Left renal cortex interstitium (tissue), 4 donors: ENCODE measurements at places on chromosomes 13 and 19.

DNA sequence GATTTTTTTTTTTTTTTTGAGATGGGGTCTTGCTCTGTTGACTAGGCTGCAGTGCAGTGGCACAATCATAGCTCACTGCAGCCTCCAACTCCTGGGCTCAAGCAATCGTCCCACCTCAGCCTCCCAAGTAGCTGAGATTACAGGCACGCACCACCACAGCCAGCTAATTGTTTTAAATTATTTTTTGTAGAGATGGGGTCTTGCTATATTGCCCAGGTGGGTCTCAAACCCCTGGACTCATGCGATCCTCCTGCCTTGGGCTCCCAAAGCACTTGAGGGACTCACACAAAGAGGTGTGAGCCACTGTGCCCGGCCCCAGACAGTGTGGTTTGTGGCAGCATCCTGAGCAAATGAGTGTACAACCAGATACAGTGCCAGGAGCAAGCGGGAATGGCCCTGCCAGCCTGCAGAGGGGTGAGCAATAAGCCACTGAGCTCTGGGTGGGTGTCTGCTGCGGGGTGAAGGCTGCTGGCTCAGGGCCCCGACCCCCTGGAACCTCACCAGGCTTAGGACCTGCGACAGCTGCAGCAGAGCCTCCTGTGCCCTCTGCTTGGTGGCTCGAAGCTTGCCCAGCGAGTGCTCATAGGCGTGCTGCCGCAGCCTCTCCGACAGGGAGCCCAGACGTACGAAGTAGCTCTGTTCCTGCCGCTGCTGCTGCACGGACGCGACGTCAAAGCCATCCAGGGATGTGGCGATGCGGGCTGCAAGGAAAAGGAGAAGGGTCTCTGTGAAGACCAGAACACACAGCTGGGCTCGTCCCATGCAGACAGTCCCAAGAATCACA, 15.9 kb upstream of the TICAM1 start:
- no peak for DNase-seq

DNA sequence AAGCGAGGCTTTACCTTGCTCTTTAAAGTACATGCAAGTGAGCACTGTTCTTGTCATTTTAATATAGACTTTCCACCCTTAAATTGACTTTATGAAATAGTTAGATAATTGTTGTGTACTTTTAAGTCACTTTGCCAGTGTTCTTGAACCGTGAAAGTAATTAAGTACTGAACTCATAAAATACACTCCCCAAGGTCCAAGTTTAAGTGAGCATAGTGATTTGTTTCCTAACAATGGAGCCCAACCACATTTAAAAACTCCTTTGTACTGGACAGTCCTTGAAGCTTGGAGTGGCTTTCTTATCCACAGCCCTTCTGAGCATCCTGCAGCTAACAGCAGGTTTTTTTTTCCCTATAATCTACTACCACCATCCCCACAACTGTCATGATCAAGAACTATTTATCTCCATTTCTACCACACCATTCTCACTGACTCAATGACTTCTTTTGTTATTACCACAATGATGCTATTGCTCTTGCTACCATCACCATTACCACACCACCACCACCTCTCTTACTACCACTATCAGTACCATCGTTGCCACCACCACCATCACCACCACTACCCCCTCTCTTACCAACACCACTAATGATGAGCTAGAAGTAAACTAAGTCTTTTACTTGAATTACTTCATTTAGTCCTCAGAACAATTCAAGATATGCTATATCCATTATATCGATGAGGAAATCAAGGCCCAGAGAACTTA, 452.6 kb downstream of the DIAPH3 start:
- DNase-seq = no peak

- DNase-seq = peak; percentile 31
Measured at GRCh38 chr19:35963514-35963913, 27.3 kb downstream of the LRFN3 start.

DNA sequence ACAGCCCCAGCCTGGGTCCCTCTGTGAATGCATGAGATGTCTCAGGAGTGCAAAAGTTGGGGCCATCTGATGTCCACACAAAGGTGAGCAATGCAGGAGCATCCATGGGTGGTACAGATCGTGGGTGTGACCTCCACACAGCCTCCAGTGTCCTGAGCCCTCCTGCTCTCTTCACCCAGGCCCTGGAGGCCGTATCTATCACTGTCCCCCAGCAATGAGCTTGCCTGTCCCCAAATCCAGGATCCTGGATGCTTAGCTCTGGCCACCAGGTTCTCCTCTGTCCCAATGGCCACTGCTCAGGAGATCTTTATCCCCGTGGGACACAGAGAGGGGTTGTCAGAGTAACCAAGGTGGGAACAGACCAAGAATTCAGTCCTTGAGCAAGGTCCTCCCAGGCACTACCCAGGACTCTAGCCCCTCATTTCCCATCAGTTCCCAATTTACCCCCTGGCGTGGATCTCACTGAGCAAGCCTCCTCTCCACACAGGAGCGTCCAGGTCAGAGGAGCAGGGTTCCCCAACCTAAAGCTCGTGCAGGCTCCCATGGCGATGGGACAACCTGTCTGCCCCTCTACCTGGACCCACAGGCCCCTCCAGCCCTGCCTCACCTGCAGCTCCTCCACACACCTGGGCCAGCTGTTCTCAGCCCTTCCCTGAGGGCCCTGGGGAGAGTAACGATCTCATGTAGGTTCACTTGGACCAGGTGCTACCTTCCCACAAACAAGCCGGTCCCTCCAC, 11.3 kb downstream of the CEACAM21 start:
- DNase-seq = no peak
